Stimulated activated CD4-positive, alpha-beta T cell treated with anti-CD3 and anti-CD28 coated beads, Interleukin-4, amount 100 ng/mL, for 48 hours (primary cell): ENCODE measurements at places on chromosomes 5 and 9.

- DNase-seq = no peak
These were observed 89.3 kb downstream of the ZCCHC7 start for GRCh38 chr9:37209431-37210386.

- DNase-seq = no peak
These were observed 159.3 kb downstream of the NR3C1 start for GRCh38 chr5:143244000-143244736.

- no peak for DNase-seq
These were observed 494 bp upstream of the CXXC5 start for GRCh38 chr5:139647506-139648204.

- DNase-seq = no peak
These were observed 95.1 kb downstream of the HRH2 start for GRCh38 chr5:175752826-175753535.

GRCh38 chr5:31781772-31782171 lies 142.8 kb downstream of the PDZD2 start:
- no peak for DNase-seq

DNA sequence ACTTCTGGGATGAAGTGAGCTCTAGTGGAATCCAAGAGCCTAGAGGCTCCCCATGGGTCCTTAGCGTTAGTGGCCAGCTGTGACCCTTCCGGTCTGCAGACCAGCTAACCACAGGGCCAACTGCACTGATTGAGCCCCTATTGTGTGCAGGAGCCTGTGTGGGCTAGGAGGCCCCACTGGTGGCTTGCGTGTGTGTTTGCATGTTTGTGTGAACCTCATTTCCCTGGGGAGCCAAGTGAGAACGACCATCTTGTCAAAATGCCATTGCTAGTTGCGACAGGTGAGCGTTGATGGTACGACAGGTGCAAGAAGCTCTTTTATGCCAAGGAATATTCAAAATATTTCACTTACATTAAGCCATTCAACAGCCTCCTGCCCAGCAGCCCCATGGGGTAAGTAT lies 44.1 kb upstream of the ANKRD33B start:
- no peak for DNase-seq

DNA sequence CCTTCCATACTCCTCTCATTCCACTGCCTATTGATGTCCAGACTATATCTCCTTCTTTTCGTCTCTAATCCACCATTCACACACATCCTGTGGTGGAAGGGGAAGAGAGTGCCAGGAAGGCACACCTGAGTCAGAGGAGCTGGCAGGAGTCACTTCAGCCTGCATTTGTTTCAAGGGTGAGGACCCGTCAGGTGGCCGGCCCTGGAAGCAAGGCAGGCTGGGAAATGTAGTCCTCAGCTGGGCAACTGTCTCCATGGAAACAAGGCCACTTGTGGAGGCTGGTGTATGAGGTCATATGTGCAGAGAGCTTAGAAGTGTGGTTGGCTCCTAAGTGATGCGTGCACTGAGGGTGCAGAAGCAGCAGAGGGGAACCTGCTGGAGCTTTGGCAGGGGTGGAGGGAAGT lies 278.4 kb downstream of the NSG2 start:
- DNase-seq = no peak

- DNase-seq = no peak
These were observed 201.5 kb downstream of the DAB2IP start for GRCh38 chr9:121852651-121853616.

DNA sequence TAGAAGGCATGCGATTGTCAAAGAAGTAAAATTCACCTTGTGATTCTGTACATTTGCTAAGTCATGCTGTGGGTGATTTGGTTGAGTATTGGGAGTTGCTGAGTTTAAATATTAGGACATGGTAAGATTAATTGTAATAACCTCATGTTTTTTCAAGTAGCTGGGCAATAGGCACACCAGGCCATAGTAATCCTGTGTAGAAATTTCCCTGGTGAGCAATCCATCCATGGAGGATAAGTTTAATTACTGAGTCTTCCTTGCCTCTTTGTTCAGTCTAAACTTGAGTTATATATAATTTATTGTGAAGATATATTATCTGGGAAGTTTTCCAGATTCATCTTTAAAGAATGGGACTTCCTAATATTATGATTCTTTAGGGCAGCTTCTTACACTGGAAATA lies 221.1 kb upstream of the NUDT12 start:
- DNase-seq = no peak

DNA sequence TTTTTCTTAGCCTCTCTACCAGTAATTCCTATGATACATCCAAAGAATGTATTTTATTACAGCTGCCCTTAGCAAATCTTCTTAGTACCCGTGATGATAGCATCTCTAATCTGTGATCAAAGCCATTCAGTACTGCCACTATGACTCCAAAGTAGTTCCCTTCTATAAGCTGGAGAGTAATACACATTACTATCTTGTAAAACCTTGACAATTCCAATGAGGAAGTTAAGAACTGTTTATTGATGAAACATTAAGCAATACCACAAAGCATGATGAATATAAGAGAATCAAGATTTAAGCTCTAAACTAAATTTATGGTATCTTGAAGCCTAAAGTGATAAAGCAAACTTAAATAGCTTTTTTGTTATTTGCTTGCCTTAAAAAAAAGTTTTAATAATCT lies 86.1 kb downstream of the SMIM23 start:
- no peak for DNase-seq

DNA sequence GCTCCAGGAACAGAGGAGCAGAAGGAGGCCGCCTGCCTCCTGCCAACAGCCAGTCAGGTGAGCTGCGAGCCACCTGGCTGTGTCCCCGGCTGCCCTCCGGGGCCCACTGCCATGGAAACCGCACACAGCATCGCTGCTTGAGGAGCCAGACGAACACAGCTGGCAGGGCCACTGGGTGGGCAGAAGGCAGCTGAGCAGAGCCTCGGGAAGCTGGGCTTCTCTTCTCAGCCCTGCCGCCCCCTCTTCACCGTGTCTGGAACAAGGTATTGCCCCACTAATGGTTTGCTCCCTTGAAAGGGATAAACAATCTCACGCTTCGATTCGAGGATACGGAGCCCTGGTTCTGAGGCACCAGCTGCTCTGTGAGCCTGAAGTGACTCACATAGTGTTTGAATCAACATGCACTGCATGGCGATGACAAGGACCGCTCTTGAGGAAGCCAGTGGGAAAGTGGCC lies 63.7 kb upstream of the RUFY1 start:
- DNase-seq = no peak

DNA sequence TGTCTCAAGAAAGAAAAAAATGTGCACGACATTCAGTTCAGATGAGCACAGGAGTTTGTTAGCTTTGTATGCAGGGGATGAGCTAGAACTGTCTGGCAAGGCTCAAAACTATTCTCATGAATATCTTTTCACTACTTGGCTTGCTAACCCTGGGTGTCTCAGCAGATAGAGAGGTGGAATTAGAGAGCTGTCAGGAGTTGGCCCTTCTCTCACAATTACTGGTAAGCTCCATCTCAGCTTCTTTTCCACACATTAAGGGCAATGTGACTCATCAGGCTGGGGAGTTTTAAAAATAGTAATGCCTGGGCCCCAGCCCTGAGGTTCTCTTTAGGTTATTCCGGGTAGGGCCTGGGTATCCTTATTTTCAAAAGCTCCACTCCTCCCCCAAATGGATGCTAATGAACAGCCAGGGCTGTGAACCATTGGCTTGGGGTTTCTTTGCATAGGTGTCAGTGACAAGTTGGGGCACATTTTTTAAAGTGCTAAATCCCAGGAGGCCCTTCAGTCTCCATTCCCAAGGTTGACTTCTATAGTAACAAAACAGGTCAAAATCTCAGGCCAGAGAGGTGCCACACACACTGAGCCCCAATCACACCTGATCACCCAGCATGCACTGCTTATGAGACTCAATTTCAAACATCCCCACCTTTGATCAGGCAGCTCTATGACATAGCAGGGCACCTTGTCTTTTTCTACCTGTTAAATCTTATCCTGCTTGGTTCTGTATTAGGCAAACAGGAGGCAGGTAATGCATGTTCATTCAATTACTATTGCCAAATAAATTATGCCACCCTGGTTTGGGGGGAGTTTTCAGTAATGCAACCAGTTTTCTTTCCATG lies 239.7 kb upstream of the DAP start:
- no peak for DNase-seq

- DNase-seq = no peak
These were observed 52.8 kb downstream of the ROR2 start for GRCh38 chr9:91897201-91897600.
